Sciatic nerve (tissue), 2 donors: ENCODE measurements at places on chromosomes 13 and 19. TPM values are rescaled to one million over a fixed set of nuclear protein-coding genes. Genes with fewer than 3 reads are reported as not detected.

SIGLEC9 gene
- 5.3 TPM for total RNA-seq

CLDN10 gene
- not detected for total RNA-seq

LPAR6 gene
- 55.0 TPM for total RNA-seq

RAB3A gene
- total RNA-seq = 2.9 TPM

MPHOSPH8 gene
- total RNA-seq = 51.0 TPM

SULT2A1 gene
- total RNA-seq = not detected

SIGLEC8 gene
- total RNA-seq = 0.49 TPM

CCDC8 gene
- total RNA-seq = 9.0 TPM

RPL21 gene
- 877 TPM for total RNA-seq

ZNF155 gene
- 9.4 TPM for total RNA-seq

STX10 gene
- total RNA-seq = 48.3 TPM

CAPN12 gene
- total RNA-seq = 5.6 TPM

TRAPPC5 gene
- 58.0 TPM for total RNA-seq

SYNGR4 gene
- not detected for total RNA-seq

ZNF69 gene
- total RNA-seq = 7.4 TPM

TYROBP gene
- total RNA-seq = 104 TPM

CCNA1 gene
- total RNA-seq = 0.85 TPM

DCLK1 gene
- total RNA-seq = 55.5 TPM

LIN7B gene
- total RNA-seq = 9.8 TPM

ZNF681 gene
- total RNA-seq = 1.8 TPM

ZNF222 gene
- total RNA-seq = 3.1 TPM

NALCN gene
- total RNA-seq = 8.8 TPM

NANOS3 gene
- total RNA-seq = 1.4 TPM

FSD1 gene
- total RNA-seq = 0.31 TPM

NTF4 gene
- not detected for total RNA-seq

RAX2 gene
- not detected for total RNA-seq

ZNF835 gene
- 5.1 TPM for total RNA-seq

FCGBP gene
- total RNA-seq = 83.1 TPM

PRSS57 gene
- not detected for total RNA-seq

CYP4F3 gene
- total RNA-seq = 4.8 TPM

LRRC63 gene
- 0.49 TPM for total RNA-seq

KRTDAP gene
- total RNA-seq = not detected

BEST2 gene
- not detected for total RNA-seq
